ENCODE measurements at places on chromosomes 4 and X.

GRCh38 chrX:46642145-46642544 is 68.6 kb downstream of the CHST7 start:
- peak; percentile 50 for DNase-seq

DNA sequence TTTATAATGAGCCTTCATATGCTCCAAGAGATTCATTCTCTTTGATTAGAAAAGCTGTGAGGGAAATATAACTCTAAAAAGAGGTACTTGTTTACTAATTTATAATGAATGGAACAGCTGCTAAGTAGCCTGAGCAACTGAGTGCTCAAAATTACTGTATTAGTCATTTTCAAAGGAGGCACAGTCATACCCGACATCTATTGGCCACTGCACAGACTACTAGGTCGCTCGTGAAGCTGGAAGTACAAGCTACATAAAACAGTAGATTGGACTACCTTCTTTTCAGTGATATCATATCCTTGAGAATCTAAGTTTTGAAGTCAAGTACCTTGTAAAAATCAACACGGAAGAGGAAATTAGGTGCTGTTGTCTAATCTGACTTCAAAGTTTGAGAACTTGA is 52.0 kb upstream of the GLRB start:
- DNase-seq = no peak

GRCh38 chrX:78366576-78366975 is 39.2 kb upstream of the CYSLTR1 start:
- no peak for DNase-seq

DNA sequence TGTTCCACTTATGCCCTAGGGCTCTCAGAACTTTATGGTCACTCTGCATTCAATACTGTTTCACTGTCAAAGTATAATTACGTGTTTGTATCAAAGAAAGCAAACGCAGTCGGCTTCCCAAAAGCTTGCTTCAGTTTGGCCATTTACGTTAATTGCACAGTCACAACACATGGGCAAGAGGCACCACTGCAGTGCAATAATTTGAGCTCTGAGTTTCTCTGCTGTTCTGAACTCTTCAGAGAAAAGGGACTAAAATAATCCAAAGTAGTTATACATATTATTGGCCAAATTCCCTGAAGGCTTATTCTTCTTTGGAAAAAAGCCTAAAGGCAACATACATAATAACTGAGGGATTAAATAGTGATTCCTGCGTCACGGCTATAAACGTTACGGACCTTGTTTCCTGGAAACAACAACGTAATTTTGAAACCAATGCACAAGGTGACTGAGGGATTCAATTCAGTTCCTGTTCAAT is 51.3 kb downstream of the RNF150 start:
- DNase-seq = no peak

DNA sequence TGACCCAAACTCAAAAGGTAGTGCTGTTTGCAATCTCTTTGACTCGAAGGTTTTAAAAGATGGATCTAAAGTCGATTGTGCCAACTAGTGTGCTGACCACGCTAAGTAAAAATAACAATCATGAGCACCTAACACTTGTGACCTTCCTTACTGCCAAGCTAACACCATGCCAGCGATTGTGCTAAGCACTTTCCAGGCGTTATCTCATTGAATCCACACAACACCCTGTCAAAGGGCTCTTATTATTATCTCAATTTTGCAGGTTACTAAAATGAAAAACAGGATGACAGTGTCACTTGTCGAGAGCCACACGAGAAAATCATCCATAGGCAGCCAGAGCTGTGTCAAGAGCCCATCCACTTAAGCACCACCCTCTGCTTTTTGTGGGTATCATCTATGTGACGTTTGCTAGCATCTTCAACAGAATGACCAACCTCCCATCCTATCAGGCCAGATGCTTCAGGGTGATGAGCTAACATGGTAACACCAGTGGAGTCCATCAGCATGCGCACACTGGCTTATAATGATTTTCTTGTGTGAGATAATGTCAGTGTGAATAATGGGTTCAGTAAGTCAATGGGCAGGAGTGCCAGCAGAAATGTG is 893 bp upstream of the GAB3 start:
- DNase-seq = no peak

DNA sequence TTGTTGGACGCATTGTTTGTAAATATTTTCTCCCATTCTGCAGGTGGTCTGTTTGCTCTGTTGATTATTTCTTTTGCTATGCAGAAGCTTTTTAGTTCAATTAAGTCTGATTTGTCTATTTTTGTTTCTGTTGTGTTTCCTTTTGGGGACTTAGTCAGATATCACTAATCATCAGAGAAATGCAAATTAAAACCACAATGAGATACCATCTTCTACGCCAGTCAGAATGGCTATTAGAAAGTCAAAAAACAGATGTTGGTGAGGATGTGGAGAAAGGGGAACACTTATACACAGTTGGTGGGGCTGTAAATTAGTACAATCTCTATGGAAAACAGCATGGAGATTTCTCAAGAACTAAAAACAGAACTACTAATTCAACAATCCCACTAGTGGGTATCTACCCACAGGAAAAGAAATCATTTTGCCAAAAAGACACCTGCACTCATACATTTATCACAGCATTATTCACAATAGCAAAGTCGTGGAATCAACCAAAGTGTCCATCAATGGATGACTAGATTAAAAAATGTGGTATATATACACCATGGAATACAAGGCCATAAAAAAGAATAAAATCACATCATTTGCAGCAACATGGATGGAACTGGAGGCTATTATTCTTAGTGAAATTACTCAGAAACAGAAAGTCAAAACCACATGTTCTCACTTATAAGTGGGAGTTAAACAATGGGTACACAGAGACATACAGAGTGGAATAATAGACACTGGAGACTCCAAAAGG is 8.1 kb downstream of the COQ2 start:
- no peak for DNase-seq

DNA sequence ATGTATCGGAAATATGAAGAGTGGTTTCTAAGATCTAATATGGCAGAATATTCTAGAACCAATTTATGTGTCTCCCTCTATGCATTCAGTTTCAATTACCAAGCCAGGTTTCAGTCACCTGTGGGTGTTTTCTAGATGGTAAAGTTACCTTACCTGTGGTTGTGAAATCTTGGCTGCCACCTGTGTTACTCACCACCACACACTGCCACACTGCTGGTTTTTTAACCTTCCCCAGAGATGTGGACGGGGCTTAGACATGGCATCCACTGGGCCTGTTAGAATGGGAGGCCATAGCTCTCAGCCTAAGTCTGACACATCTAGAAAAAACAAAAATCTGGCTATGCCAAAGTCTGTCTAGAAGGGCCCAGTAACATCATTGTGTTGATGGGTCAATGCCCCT is 896.5 kb upstream of the PABPC4L start:
- no peak for DNase-seq

DNA sequence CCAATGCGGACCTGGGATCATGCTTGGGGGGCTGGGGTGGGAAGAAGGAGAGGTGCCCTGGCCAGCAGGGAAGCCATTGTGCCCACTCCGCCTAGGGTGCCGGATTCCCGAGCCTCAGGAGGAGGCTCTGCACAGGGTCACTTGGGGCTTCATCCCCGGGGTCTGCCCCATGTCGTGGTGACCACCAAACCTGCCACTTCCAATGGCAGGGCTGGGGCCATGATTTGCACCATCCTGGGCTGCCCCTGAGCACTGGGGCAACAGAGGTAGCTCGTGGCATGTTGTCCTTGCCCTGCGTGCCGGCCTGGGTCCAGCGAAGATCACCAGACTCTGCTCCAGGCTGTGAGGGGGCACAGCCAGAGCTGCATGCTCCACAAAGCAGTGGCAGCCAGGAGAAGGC is 71.4 kb upstream of the DCAF12L2 start:
- DNase-seq = no peak

GRCh38 chr4:89871211-89871610 is 23.4 kb upstream of the MMRN1 start:
- DNase-seq = no peak

DNA sequence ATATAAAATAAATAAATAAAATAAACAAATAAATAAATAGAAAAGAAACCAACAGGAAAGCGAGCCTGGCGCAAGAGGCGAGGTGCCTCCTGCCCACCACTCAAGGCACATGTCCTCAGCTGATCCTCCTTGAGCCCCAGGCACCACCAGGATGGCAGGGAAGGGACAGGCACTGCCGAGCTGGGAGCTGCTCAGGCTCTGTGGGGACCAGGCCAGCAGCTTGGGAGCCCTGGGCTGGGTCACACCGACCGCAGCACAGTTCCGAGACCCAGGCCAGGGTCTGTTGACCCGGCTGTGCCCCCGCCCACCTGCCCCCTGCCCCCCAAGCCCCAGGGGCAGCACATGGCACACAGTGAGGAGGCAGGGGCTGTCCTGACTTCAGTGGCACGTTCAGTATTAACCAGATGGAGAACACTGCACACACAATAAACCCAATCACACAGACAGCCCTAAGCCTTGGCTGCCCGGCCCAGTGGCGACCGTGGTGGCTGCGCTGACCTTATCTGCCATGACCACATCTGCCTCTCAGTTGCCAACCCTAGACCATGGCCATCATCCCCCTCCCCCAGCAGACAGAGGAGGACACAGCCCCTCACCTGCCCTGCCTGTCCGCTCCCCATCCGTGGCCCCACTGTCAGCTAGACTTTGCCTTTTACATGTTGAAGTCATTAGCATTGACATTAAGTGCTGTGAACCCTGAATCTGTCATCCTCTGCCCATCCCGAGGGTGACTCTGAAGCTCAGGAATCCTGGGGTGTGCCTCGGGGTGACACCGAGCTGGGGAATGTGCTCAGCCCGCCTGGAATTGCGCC is 2.9 kb upstream of the TREX2 start:
- DNase-seq = no peak

DNA sequence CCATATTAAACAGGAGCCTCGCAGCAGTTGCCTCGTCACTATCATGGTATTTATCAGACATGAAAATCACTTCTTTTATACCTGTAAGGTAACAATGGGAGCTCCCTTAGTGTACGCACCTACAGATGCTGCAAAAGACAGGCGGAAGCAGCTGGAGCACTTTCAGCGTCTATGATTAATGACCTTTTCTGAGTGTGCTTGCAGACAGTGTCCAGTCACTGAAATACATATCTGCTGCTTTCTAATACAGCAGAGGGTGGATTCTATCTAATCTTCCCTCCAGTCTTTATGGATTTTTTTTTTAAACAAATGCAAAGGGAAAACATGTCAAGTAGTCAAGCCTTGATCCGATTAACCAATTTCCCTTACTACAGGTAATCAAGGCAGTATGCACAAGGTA is 24.1 kb downstream of the DCTD start:
- DNase-seq = no peak

DNA sequence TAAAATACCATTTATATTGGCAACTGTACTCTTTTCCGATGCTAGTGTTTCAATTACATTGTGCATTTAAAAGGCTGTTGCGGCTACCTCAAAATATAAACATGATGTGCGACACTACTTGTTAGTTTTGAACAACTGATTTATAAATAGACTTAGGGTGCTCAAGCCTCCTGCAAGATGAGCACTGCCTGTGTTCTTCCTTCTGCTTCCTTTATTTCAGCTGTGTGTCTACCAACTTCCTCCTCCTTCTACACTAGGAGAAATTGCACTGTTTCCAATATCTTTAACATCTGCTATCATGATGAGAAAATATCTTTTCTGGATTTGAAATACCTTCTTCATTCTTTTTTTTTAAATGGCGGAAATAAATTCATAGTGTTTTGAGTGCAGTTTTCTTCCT is 24.0 kb downstream of the TET2 start:
- DNase-seq = no peak

DNA sequence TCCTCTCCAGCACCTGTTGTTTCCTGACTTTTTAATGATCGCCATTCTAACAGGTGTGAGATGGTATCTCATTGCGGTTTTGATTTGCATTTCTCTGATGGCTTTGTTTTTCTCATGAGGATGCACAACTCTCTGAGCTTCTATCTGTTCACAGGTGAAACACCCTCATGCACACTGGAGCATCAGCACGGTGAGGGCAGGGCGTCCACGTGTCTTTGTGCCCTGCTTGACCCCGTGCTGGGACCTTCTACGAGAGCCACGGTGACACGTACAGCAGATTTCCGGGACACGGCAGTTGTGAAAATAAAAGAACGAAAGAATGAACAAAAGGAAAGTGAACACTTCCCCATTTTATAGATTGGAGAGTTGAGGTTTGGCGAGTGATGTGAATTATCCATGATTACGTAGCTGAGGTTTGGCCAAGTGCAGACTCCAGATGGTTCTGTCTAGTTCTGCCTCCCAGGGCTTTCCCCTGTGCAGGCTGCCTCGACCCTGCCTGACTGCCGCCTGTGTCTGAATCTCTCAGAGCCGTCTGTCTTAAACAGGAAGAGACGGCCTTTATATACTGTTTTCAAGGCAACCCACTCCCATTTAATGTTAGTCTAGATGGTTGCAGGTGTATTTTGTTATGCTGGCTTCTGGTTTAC is 67.8 kb upstream of the SORBS2 start:
- DNase-seq = no peak

DNA sequence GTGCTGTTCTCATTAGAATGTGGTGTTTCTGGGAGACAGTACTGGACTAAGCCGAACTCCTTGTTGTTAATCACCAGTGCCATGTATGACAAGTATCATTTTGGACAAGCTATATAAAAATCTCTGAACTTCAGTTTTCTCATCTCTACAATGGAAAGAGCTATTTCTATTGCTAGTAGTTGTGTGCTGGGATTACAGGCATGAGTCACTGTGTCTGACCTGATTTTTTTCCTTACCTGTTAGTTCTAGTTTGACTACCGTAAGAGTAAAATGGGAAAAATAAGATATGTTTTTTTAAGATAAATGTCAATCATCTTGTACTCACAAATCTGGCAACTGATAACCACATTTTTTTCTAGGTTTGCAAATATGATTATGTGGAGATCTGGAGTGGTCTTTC is 192.3 kb downstream of the TLL1 start:
- no peak for DNase-seq

DNA sequence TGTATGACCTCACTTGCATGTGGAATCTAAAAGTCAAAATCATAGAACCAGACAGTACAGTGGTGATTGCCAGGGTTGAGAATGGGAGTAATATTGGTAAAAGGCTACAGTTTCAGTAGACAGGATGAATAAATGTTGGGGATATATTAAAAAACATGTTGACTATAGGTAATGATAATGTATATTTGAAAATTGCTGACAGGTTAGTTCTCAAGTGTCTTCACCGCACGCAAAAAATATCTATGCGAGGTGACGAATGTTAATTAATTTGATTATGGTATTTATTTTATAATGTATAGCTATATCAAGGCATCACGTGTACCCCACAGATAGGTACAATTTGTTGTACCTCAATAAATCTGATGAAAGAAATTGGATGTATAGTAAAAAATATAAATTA is 909.6 kb upstream of the NDST4 start:
- no peak for DNase-seq

DNA sequence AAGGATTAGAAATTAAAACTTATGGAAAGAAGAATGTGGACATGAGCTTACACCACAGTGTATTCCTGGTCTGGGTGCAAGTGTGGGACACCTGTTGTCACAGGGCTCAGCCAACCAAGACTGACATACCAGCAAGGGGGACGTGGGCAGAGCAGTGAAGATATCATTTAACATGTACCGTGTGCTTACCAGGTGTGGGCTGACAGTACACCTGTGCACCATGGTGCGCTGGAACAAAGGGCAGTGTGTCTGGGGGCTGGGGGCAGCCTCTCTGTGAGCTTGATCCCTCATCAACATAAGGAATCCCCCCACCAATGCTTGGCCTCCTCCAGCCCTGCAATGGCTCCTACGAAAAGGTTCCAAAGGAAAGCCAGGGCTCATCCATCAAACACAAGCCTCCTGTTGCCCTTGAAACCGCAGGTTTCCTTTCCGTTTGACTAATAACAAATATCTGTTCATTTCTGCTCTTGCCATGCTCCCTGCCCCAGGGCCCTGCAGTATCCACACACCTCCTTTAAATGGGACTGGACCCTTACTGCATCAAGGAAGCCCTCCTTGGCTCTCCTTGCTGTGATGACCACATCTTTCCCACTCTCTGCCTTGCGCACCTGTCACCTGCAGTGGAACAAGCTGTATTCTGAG is 16.7 kb downstream of the EVC2 start:
- DNase-seq = no peak
